ENCODE measurements at places on chromosomes 12 and 14. TPM values are rescaled to one million over a fixed set of nuclear protein-coding genes. Genes with fewer than 3 reads are reported as not detected.

The POLE2 gene
- total RNA-seq, result 2.4 TPM

The TPH2 gene
- total RNA-seq, result not detected

The ZNF605 gene
- total RNA-seq, result 8.1 TPM

The TSHR gene
- total RNA-seq, result not detected

The INSM2 gene
- not detected for total RNA-seq

The DTX3 gene
- total RNA-seq, result 11.5 TPM

The NTN4 gene
- 47.8 TPM for total RNA-seq

The EAPP gene
- total RNA-seq, result 63.9 TPM

The KRT2 gene
- not detected for total RNA-seq
